ENCODE measurements at places on chromosomes 12 and 14. TPM values are rescaled to one million over a fixed set of nuclear protein-coding genes. Genes with fewer than 3 reads are reported as not detected.

DNA sequence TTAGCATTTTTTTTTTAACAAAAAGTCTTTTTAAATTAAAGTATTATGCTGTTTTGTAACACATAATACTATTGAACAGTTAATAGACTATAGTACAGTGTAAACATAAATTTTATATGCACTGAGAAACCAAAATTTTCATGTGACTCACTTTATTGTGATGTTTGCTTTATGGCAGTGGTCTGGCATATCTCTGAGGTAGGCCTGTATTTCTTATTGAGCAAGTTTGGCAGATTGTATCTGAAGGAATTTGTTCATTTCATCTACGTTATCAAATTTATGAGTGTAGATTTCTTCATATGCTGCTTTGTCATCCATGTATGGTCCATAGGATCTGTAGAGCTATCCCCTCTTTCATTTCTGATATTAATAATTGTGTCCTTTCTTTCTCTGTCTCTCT, 78.8 kb upstream of the PDE3A start:
- no peaks in the 10 kb centered on the region for H3K36me3 ChIP-seq
- H3K27ac ChIP-seq: no peak overlapping the region
- no peaks in the 10 kb centered on the region for H3K4me1 ChIP-seq
- no peak for DNase-seq
- H3K4me3 ChIP-seq: no peak overlapping the region
- H3K27me3 ChIP-seq: no peaks in the 10 kb centered on the region

DNA sequence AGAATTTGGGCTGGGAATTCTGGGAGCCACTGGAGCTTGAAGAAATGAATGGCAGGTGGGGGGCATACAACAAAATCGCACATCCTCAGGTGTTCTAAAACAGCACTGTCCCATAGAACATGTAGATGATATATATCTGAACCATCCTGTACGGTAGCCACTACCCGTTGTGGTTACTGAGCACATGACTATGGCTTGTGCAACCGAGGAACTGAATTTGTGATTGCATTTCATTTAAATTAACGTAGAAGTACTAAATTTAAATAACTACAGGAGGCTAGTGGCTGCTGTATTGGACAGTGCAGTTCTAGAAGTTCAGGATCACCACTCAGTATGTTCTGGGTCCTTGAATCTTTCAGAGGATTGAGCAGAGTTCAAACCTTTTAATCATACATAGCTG, 172.4 kb downstream of the PHETA1 start:
- H3K27me3 ChIP-seq: no peaks in the 10 kb centered on the region
- no peak overlapping the region for H3K27ac ChIP-seq
- no peak overlapping the region for H3K4me3 ChIP-seq
- H3K4me1 ChIP-seq: no peaks in the 10 kb centered on the region

DNA sequence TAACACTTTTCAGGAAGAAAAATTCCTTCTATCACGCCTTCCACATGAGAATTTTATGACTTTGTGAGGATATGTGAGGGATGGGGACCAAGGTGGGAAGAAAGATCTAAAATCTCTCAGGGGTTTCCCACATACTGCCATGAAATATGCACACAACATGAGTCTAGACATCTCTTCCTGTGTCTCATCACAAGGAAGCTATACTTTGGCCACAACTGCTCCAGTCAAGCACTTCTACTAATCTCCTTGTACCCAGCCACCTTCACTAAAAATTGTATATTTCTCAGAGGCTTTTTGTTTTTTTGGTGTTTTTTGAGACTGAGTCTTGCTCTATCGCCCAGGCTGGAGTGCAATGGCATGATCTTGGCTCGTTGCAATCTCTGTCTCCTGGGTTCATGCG, 3.2 kb downstream of the OSBPL8 start:
- no peaks in the 10 kb centered on the region for H3K36me3 ChIP-seq
- no peak overlapping the region for H3K4me3 ChIP-seq
- H3K27me3 ChIP-seq: no peaks in the 10 kb centered on the region
- no peak for DNase-seq
- H3K4me1 ChIP-seq: peaks cover 29% of the 10 kb centered on the region

GRCh38 chr12:95390932-95391331, 83.0 kb upstream of the METAP2 start:
- no peak for DNase-seq
- H3K4me1 ChIP-seq: no peaks in the 10 kb centered on the region
- H3K36me3 ChIP-seq: no peaks in the 10 kb centered on the region
- H3K4me3 ChIP-seq: no peak overlapping the region
- no peaks in the 10 kb centered on the region for H3K27me3 ChIP-seq
- no peak overlapping the region for H3K27ac ChIP-seq

DNA sequence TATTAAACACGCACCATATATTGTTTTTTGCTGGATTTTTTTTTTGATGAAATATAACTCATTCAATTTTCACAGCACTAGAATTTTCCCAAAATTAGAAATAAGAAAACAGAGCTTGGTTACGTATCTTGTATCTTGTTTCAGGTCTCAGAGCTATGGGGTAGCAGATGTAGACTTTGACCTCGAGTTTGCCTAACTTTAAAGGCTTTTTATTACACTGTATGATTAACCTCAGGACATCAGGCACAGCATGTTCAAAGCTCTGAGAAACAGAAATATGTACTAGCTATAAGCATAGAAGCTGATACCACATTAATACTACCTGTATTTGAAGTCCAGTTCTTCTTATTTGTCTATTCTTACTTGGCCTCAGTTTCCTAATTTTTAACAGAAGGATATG, 171.9 kb upstream of the KITLG start:
- H3K36me3 ChIP-seq: no peaks in the 10 kb centered on the region
- H3K4me1 ChIP-seq: no peaks in the 10 kb centered on the region
- no peak for DNase-seq
- no peak overlapping the region for H3K27ac ChIP-seq
- no peak overlapping the region for H3K4me3 ChIP-seq

DNA sequence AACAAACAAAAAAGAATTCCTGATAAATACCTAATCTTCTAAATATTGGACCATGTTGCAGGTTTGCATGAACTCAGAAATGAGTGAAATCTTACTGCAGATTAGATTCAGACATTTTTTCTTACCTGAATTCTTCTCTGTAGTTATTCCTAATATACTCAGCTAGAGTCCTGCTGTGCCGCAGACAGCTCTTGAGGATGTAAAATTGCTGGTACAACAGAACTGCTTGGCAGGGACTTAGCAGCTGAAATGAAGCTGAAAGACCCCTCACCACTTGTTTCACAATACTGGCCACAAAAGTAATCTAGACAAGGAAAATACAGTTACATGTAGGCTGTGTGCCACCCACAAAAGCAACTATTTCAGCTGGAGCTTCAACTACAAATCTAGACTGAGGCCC, 48.3 kb upstream of the KICS2 start:
- no peak overlapping the region for H3K4me3 ChIP-seq
- no peaks in the 10 kb centered on the region for H3K27me3 ChIP-seq
- no peak overlapping the region for H3K27ac ChIP-seq
- no peaks in the 10 kb centered on the region for H3K36me3 ChIP-seq
- H3K4me1 ChIP-seq: no peaks in the 10 kb centered on the region

- H3K36me3 ChIP-seq: no peaks in the 10 kb centered on the region
- no peak for DNase-seq
- peak overlapping the region; percentile 92 for H3K27ac ChIP-seq
- peaks cover 9% of the 10 kb centered on the region for H3K4me1 ChIP-seq
Measured at GRCh38 chr12:63843254-63843720, 1.2 kb upstream of the SRGAP1 start.

DNA sequence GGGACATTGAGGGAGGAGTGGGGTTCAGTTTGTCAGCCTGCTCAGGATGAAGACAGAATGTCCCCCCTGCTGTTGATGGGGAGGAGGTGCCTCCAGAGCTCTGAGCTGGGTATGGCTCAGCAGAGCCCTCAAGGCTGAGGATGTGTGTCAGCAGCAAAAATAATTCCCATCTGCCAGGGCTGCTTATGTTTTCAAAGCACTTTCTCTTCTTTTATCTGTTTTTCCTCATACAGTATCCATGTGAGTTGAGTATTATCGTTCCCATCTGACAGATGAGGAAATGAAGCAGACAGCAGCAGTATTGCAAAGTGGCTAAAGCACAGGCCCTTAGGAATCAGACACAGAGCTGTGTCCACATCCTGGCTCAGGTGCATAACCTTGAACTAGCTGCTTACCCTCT, 94.1 kb downstream of the SLC8A3 start:
- no peak overlapping the region for H3K27ac ChIP-seq
- H3K4me3 ChIP-seq: no peak overlapping the region
- DNase-seq: no peak
- no peaks in the 10 kb centered on the region for H3K4me1 ChIP-seq

DNA sequence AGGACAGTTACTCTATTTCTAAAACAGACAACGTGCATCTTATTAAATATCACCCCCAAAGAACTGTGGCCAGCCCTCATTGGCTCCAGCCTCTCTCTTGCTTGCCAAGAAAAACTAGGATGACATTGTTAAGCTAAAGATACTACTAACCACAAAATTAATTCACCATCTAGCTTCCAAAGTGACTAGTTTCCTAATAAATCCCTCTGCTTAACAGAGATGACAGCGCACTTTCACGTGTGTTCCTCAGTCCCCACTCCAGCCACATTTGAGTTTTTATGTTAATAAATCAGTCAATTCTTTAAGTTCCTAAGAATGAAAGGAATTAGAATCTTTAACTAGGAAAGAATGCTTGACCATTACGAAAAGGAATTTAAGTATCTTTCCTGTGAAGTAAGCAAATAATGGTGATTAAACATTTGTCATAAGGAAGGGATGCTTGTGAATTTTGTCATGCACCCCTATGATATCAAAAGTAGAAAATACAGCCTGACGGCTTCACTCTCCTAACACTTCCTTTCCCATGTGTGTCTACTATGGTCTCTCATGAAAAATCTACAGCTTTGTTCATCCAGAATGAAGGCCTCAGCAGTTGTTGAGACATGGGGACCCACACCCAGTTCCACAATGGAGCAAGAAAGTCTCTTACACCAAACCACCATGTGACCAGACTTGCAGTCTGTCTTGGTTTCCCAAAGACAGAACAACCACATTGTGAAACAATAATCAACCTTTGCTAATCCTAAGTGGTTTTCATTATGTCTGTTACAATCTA, 8.1 kb downstream of the CORO1C start:
- H3K27me3 ChIP-seq: no peaks in the 10 kb centered on the region
- H3K4me3 ChIP-seq: no peak overlapping the region
- DNase-seq: peak; percentile 63
- H3K4me1 ChIP-seq: peaks cover 46% of the 10 kb centered on the region
- peak overlapping the region; percentile 85 for H3K27ac ChIP-seq
- H3K36me3 ChIP-seq: no peaks in the 10 kb centered on the region

- DNase-seq: no peak
- no peaks in the 10 kb centered on the region for H3K27me3 ChIP-seq
- H3K4me1 ChIP-seq: peaks cover 5% of the 10 kb centered on the region
- no peak overlapping the region for H3K27ac ChIP-seq
Measured at GRCh38 chr12:65505386-65506121, 227.1 kb downstream of the MSRB3 start.

GRCh38 chr12:41367726-41368405, 179.7 kb downstream of the PDZRN4 start:
- H3K27me3 ChIP-seq: no peaks in the 10 kb centered on the region
- DNase-seq: no peak
- no peaks in the 10 kb centered on the region for H3K36me3 ChIP-seq
- no peaks in the 10 kb centered on the region for H3K4me1 ChIP-seq
- no peak overlapping the region for H3K4me3 ChIP-seq

DNA sequence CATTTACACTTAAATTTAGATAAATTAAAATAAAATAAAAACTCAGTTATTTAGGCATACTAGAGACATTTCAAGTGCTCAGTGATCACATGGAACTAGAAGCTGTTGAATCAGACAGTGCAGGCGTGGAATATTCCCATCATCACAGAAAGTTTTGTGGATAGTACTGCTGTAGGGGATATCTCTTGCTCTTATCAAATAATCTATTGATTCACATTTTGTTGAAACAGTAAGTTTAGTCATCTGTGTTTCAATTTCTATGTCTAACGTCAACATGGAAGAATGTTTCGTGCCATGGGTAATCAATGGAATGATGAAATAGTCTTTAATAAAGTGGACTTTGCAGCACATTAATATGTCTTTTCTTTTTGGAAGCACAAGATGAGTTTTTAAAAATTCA, 108.6 kb downstream of the PAH start:
- no peak overlapping the region for H3K27ac ChIP-seq
- DNase-seq: no peak
- H3K27me3 ChIP-seq: no peaks in the 10 kb centered on the region
- no peaks in the 10 kb centered on the region for H3K36me3 ChIP-seq
- no peaks in the 10 kb centered on the region for H3K4me1 ChIP-seq

- H3K27ac ChIP-seq: no peak overlapping the region
- DNase-seq: no peak
- H3K36me3 ChIP-seq: no peaks in the 10 kb centered on the region
Measured at GRCh38 chr12:26748741-26749431, 84.1 kb downstream of the ITPR2 start.

GRCh38 chr12:32988982-32989381, 92.4 kb upstream of the PKP2 start:
- DNase-seq: no peak
- no peaks in the 10 kb centered on the region for H3K4me1 ChIP-seq
- no peak overlapping the region for H3K27ac ChIP-seq
- no peaks in the 10 kb centered on the region for H3K36me3 ChIP-seq
- H3K27me3 ChIP-seq: no peaks in the 10 kb centered on the region

GRCh38 chr14:59771577-59771976, 99.0 kb downstream of the RTN1 start:
- no peak overlapping the region for H3K4me3 ChIP-seq
- no peaks in the 10 kb centered on the region for H3K36me3 ChIP-seq
- DNase-seq: no peak
- no peaks in the 10 kb centered on the region for H3K27me3 ChIP-seq
- no peaks in the 10 kb centered on the region for H3K4me1 ChIP-seq

- no peak for DNase-seq
- H3K36me3 ChIP-seq: no peaks in the 10 kb centered on the region
- H3K4me1 ChIP-seq: peaks cover 10% of the 10 kb centered on the region
Measured at GRCh38 chr12:6432991-6433390, 11.8 kb upstream of the CD27 start.

- no peak for DNase-seq
- no peak overlapping the region for H3K4me3 ChIP-seq
- no peaks in the 10 kb centered on the region for H3K36me3 ChIP-seq
- H3K27ac ChIP-seq: no peak overlapping the region
- no peaks in the 10 kb centered on the region for H3K27me3 ChIP-seq
Measured at GRCh38 chr12:127150028-127150427, 1116.9 kb upstream of the TMEM132C start.

The STAC3 gene
- 10.5 TPM for total RNA-seq

The TRIM9 gene
- 3.1 TPM for total RNA-seq

The C14orf132 gene
- 43.6 TPM for total RNA-seq

The ANO4 gene
- not detected for total RNA-seq

The OTX2 gene
- not detected for total RNA-seq

The CIROP gene
- total RNA-seq: not detected

The FLVCR2 gene
- total RNA-seq: 38.8 TPM

The BDKRB1 gene
- total RNA-seq: 0.31 TPM

The ARHGAP9 gene
- 78.6 TPM for total RNA-seq

The HOXC9 gene
- not detected for total RNA-seq

The PTHLH gene
- total RNA-seq: not detected
